Lung microvascular endothelial cell (primary cell): ENCODE measurements at places on chromosomes 1 and 21.

DNA sequence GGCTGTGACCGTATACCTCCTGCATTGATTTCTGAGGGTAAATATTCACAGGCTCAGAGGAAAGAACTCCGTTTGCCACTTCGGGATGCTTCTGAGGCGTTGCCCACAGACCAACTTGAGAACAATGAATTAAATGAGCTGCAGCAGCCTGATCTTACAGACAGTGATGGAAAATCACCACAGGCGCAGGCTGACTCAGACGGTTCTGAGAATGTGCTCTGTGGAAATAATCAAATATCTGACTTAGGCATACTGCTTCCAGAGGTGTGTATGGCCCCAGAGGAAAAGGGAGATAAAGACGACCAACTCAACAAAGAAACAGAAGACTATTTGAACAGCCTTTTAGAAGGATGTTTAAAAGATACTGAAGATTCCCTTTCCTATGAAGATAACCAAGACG lies 76.7 kb upstream of the SCCPDH start:
- DNase-seq, result no peak

- no peak for DNase-seq
Measured at GRCh38 chr1:62628506-62628905, 31.2 kb downstream of the ANGPTL3 start.

DNA sequence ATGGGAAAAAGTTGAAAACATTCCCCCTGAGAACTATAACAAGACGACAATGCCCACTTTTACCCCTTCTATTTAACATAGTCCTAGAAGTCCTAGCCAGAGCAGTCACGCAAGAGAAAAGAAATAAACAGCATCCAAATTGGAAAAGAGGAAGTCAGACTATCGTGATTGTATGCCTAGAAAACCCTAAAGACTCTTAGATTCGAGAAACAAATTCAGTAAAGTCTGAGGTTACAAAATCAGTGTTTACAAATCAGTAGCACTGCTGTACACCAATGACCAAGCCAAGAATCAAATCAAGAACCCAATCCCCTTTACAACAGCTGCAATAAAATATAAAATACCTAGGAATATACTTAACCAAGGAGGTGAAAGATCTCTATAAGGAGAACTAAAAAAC lies 72.4 kb downstream of the POU2F1 start:
- DNase-seq, result no peak

DNA sequence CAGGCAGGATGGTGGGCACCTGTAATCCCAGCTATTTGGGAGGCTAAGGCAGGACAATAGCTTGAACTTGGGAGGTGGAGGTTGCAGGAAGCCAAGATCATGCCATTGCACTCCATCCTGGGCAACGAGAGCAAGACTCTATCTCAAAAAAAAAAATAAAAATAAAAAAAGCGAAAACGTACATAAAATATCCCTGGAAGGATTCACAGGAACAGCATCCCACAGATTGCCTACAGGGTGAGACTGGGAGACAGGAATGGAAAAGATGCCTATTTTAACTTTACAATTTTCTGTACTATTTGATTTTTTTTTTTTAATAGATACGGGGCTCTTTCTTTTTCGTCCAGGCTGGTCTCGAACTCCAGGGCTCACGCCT lies 604 bp upstream of the NBPF3 start:
- DNase-seq, result no peak

DNA sequence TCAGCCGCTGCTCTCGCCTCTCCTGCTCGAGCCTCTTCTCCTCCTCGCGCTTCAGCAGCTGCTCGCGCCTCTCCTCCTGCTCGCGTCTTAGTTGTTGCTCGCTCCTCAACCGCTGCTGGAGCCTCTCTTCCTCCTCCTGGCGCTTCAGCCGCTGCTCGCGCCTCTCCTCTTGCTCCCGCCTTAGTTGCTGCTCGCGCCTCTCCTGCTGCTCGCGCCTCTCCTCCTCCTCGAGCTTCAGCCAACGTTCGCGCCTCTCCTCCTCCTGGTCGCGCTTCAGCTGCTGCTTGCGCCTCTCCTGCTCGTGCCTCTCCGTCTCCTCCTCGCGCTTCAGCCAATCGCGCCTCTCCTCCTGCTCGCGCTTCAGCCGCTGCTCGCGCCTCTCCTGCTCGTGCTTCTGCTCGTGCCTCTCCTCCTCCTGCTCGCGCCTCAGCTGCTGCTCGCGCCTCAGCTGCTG lies 3.7 kb downstream of the TCHH start:
- DNase-seq, result peak; percentile 28

GRCh38 chr1:231395998-231396390 lies 26.1 kb downstream of the EGLN1 start:
- no peak for DNase-seq

GRCh38 chr21:17393413-17393812 lies 119.4 kb upstream of the CXADR start:
- no peak for DNase-seq

DNA sequence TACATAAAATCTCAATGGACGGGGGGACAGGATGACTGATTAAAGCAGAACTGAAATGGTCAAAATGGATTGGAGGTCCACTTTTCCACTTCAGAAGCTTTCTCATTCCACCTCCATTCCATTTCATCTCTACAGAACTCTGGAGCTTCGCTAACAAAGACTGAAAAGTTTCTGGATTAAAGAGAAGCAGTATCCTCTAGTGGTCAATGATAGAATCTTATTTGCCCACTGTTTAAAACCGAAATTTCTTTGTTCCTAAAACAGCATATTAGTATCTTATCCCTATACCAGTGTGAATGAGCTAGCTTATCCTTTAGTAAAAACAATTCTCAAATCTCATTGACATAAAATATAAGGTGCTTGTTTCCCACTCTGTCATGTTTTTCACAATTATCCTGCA lies 890.6 kb downstream of the KCNT2 start:
- no peak for DNase-seq

DNA sequence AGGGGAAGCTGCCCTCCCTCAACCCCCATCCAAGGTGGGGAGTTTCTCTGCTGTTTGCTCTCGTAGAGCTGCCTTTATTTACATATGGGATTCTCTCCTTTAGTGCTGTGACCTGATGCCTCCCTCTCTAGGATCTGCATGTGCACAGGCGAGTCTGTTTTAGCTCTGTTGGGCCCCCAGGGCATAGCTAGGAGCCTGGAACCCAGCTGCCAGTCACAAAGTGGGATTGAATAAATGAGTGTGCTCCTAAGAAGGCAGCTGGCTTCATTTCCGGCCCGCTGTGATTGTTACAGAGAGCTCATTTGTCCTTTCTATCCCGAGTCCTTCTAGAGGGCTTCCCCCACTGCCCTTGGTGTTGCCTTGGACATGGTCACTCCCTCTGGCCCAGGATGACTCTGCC lies 176.6 kb downstream of the GRIK3 start:
- no peak for DNase-seq

DNA sequence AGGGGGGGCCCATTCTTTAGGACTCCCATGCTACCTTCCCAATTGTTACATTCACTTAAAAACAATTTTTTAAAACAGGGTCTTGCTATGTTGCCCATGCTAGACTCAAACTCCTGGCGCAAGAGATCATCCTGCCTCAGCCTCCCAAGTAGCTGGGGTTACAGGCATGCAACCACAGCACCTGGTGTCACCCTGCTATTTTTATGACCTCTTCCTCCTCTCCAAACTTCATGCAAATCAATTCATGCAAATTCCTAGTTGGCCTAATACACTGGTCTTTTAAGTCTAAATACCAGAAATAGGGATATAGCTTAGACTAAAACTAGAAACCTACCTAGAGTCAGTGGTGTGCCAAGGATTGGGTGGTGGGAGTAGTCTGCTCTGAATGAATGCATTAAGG lies 30.1 kb downstream of the CDKN2C start:
- DNase-seq, result no peak

GRCh38 chr1:184014271-184014670 lies 23.3 kb downstream of the COLGALT2 start:
- no peak for DNase-seq

- no peak for DNase-seq
Measured at GRCh38 chr1:196887515-196888239, at the start of gene CFHR4. Gene CFHR4 (plus strand): TSS chr1:196888052. CDS start chr1:196888151, 99 bp downstream.

DNA sequence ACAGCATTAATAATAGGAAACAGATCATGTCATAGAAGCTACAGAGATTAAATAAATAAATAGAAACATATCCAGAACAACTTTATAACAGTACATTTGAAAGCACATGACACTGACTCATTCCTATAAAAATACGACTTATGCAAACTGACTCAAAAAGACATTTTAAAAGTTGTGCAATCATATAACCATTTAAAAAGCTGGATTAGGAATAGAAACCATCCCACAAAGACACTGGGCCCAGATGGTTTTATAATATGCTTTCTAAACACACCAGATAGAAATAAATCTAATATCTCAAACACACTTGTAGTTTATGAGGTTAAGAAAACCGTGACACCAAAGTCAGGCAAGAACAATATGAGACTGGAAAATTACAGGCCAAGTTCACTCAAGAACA lies 47.6 kb downstream of the MATN1 start:
- peak; percentile 56 for DNase-seq
